ENCODE measurements at places on chromosomes 6 and 20.

GRCh38 chr20:7841971-7842310 is 98.3 kb downstream of the HAO1 start:
- peak; percentile 89 for DNase-seq

- DNase-seq = no peak
Measured at GRCh38 chr20:14885661-14886060, 548.2 kb upstream of the FLRT3 start.

DNA sequence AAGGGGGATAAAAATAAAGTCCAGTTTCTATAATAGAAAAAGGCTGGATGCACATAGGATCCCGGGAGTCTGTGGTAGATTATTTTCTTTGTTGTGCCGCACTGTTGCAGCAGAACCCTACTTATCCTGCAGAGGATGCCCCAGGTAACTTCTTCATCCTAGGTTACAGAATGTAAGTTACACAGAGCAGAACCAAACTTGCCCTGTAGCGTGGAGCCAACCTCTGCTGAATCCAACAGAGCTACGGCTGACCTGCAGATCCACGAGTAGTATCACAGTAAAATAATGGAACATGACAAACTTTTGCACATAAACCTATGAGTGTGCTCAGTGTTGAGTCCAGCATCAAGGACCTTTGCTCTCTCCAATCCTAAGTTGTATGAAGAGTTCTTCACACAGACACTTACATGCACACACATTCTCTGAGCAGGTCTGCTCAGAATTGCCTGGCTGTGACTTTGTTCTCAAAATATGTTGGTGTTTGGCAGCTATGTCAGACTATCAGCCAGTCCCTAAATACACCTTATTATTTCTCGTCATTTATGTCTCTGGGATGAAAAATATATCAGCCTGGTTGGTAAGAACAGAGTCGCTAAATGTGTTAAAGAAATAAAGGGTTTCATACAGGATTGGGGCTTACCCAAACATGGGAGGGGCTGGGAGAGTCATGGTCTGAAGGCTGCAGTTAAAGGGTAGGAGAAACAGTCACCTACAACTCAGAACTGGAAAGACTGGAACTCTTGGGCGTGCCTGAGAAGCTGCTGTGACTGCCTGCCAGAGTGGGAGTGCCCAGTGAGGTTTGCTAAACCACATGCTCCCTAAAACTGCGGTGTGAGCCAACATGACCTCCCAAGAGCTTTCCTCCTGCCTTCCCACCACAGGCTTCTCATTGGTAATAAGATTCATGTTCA is 165.1 kb upstream of the SLC24A3 start:
- no peak for DNase-seq

- no peak for DNase-seq
Measured at GRCh38 chr20:32205110-32205842, 2.3 kb downstream of the PLAGL2 start.

- peak; percentile 64 for DNase-seq
Measured at GRCh38 chr6:2103765-2104523, 141.5 kb downstream of the GMDS start.

DNA sequence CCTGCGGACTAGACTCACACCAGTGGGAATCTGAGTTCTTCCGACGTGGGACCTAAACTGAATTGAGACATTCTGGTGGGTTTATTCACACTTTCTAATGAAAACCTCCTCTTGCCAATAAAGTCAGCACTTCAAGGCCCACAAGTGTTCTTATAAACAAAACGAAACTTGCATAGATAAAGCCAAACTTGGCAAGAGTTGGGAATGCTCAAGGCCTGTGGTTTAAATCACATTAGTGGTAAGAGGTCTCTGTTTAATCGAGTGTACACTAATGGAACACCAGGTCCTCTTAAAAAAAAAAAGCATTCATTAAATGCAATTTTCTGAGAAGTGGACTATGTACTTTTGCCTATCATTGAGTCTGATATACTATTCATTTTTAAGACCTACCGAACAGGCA is 143.3 kb downstream of the SMOC2 start:
- no peak for DNase-seq

DNA sequence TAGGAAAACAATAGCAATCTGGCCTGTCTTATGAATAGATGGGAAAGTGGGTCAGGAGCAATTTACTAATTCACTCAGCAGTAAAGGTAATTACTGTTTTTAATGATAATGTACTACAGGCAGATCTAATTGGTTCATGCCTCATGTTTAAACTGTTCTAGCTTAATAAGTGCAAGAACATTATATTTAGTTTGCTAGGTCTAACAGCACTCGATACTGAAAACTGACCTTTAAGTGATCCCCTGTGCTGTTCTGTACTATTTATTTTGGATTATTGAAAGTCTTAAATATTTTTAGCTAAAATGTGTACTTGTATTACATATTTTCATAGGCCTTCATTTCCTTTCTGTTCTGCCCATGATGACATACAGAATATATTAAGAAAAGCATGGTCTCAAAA is 998.0 kb upstream of the GJE1 start:
- DNase-seq = no peak

GRCh38 chr6:118639054-118639964 is 12.1 kb downstream of the CEP85L start:
- no peak for DNase-seq

GRCh38 chr6:68635706-68636513 is 828 bp downstream of the ADGRB3 start:
- peak; percentile 19 for DNase-seq

DNA sequence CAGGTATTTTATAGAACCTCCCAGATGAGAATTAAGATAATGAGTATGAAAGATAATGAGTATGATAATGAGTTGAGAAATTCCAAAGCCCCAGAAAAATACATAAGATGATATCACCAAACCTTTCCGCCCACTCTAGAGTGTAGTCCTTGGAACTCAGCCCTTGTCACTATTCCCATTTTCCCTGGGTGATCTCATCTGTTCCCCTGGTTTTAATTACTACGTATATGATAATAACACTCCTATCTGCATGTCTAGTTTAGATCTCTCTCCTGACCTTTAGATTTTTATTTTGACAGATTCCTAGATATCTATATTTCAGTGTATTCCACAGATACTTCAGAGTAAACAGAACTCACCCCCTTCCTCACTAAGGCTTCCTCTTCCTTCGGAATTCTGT is 51.0 kb upstream of the ASIP start:
- DNase-seq = no peak

DNA sequence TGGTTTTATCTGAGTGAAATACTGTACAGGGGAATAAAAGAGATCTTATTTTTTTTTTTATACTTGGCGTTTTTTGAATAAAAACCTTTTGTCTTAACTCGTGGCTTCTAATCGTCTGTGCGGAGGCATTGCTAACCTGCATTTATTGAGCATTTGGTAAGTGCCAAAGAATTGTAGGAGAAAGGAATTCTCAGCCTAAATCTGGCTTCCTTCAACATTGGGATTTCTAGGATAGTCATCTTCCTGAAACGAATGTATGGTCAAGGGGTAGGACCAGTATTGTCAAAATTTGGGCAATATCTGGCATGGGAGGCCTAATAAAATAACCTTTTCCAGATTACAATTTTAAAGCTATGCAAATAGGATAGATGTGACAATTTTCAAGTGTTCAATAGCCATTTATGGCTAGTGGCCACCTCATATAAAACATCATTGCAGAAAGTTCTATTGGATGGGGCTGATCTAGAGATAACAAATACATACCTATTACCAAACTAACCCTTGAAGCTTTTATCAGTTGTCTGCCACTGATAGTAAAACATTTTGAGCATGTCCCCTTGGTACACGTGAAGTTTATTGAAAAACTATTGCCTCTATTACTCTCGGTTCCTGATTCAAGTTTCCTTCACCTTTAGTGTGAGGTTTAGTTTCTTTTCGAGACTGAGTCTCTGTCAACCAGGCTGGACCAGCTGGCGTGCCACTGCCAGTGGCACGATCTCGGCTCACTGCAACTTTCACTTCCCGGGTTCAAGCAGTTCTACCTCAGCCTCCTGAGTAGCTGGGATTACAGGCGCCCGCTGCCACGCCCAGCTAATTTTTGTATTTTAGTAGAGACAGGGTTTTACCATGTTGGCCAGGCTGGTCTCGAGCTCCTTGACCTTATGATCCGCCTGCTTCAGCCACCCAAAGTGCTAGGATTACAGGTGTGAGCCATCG is 5.6 kb downstream of the PIM1 start:
- DNase-seq = no peak

GRCh38 chr6:6386010-6386409 is 65.5 kb upstream of the F13A1 start:
- no peak for DNase-seq

- DNase-seq = no peak
Measured at GRCh38 chr20:46935394-46936017, 40.9 kb downstream of the EYA2 start.

DNA sequence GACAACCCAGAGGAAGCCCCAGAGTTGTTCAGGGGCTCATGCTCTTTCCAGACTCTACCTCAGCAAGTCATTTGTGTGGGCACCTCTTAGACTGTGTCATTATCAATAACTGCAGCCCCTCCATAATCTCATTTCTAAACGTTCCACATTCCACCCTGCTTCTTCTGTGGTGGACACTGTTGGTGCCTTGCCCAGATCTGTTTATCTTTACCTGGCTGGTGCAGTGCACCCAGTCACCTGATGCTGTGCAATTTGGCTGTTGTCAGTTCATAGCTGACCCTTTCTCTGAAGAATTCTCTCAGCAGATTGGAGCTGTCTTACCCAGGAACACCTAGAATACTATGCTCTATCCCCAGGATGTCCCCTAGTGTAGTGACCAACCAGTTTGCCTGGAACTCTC is 80.0 kb downstream of the ATRN start:
- no peak for DNase-seq

DNA sequence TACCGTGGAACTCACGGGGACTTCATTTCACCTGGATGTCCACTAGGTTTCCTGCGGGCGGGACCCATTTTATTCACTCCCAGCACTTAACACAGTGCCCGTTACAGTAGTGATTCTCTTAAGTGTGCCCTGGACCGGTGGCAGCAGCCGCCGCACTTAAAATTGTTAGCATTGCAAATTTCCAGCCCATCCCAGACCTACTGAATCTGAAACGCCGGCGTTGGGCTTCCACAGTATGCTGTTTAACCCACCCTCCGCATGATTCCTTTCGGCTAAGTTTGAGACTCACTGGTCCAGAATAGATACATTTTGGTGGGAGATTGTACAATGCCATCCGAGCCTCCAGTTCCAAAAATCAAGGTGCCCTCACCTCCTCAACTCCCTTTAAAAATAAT is 967 bp downstream of the SMPDL3A start:
- no peak for DNase-seq

DNA sequence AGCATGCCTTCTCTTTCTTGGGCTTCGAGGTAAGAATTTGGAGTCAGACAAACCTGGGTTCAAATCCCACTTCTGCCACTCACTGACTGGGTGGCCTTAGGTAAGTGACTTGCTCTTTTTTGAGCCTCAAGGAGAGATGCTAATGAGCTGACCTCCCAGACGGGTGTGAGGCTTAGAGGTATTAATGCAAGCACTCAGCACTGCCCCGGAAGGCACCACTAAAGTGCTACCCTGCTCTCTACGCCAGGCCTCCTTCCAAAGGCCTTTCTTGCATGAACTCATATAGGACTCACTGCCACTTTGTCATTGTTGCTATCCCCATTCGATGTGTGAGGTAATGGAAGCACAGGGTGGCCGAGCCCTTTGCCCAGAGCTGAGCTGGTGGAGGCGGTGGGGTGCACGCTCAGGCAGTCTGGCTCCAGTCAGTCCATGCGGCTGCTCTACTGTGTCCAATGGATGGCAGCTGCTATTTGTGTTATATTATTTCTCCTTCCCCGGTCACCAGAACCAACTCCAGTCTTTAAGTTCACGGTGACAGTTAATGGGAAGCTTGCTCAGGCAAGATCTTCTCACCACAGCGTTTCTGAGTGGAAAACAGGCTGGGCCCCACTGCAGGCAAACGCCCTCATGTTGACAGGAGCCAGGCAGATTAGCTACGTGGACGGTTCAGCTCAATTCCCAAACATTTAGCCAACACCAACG is 55.2 kb upstream of the MLN start:
- DNase-seq = no peak

- DNase-seq = peak; percentile 63
Measured at GRCh38 chr6:1610497-1611321, 994 bp downstream of the FOXC1 start.

DNA sequence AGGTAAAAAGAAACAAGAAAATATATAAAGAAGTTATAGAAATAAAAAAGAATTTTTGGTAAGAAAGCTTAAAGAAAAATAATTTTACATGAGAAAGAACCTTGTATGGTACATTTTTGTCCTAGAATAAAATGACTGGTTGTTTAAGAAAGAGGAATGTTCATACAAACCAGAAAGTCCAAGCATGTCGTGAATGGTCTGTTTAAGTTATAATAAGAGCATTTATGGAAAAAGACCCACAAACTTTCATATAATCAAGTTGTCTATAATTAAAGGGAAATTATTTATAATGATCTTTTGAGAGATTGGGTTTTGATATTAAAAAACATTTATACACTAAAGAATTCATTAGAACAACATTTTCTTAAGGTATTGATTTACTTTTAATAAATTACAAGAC is 27.8 kb upstream of the FAM110A start:
- DNase-seq = peak; percentile 36

GRCh38 chr6:11730641-11731040 is 48.0 kb downstream of the ADTRP start:
- no peak for DNase-seq

DNA sequence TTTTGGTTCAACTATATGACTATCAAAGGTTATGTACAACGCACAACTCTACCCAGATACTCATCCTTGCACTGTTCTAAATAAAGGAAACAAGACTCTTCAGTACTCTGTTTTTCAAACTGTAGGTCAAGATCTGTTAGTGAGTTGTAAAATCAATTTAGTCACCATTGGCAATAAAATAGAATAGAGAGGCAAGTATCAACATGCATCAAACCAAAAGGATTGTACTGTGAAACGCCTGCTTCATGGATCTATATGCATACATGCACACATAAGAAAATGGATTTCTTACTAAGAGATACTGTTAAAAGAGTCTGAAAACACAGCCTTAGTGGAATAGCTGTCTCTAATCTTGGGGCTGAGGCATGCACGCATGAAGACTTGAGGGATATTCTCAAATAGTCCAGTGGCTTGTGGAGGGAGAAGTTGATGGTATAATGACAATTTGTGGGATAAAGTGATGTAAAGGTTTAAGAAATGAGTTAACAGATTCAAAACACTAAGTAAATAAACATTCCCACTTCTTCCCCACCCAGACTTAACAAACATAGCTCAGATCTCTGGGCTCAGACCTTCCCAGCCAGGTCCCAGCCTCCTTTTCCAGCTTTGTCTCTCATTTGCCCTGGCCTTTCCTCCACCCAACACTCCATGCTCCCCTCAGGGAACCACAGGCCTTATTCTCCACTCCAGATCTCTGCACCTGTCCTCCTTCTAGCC is 10.7 kb upstream of the LZTS3 start:
- DNase-seq = no peak

- no peak for DNase-seq
Measured at GRCh38 chr20:37351689-37352607, 6.0 kb downstream of the SRC start.

Measured in ELR (cell line).